GM18507 (cell line): ENCODE measurements at places on chromosomes 11 and 22.
A peak's percentile ranks its signal among the peaks of the same experiment; 100 is the strongest.

GRCh38 chr11:61954106-61954850, 4.1 kb downstream of the BEST1 start:
- DNase-seq, result no peak

DNA sequence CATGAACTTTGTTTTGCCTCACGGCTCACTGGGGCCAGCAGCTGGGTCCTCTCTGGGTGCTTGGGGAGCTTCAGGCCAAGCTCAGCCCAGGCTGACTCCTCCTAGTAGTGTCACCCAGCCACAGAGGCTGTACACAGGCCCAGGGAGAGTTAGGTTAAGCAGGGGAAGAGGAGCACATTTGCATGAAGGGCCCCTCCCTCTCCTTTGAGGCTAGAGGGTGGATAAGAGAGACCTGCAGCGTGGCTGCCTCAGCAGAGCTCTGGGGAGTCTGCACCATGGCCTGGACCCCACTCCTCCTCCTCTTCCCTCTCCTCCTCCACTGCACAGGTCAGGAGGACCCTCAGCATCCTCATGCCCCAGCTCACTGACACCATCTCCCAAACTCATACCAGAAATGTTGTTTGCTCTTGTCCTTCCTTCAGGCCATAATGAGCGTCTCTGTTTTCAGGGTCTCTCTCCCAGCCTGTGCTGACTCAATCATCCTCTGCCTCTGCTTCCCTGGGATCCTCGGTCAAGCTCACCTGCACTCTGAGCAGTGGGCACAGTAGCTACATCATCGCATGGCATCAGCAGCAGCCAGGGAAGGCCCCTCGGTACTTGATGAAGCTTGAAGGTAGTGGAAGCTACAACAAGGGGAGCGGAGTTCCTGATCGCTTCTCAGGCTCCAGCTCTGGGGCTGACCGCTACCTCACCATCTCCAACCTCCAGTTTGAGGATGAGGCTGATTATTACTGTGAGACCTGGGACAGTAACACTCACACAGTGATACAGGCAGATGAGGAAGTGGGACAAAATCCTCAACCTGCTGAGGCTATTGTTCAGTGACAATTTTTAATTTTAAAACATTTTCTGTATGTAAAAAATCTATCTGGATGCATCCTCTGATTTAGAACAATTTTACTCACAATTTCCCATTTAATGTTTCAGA, 82.4 kb upstream of the VPREB1 start:
- DNase-seq, result peak; percentile 39

GRCh38 chr11:44427432-44427831, 117.5 kb upstream of the ALX4 start:
- no peak for DNase-seq

DNA sequence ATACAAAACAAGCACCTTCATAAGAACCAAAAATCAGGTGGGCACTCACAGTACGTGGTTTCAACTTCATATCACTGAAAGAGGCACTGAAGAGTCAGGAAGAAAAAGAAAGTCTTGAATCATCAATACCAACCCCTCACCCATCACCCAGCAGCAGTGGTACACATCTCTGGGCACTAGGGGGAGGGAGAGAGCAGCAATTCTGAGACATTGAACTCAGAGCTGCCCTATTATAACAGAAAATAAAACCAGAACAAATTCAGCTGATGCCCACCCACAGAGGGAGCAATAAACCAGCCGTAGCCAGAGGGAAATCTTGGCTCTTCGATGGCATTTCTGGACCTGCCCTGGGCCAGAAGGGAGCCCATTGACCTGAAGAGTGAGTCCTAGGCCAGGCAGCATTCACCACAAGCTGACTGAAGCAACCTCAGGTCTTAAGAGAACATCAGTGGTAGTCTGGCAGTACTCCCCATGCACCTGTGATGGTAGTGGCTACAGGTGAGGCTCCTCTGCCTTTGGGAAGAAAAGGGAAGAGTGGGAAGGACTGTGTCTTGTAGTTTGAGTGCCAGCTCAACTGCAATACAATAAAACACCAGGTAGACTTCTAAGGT, 42.2 kb upstream of the FAM181B start:
- peak; percentile 11 for DNase-seq

DNA sequence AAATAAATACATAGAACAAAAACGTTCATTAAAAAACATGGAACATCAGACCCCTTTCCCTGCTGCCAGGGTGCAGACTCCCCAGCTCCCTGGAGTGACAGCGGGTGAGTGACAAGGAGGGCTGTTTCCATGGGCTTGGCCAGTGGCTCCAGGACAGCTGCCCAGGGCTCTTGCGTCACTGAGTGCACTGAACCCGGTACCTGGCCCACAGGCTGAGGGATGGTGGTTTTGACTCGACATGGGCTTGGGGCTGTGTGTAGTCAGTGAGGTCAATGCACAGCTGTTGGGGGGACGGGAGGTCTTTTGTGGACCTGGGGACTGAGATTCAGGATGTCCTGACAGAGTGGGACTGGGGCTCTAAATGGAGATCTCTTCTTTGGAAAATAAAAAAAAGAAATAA, 142.1 kb upstream of the B3GAT1 start:
- no peak for DNase-seq

GRCh38 chr11:69892986-69893555, 73.9 kb upstream of the FGF3 start:
- DNase-seq, result no peak

GRCh38 chr11:45275828-45276227, 10.3 kb downstream of the SYT13 start:
- no peak for DNase-seq

DNA sequence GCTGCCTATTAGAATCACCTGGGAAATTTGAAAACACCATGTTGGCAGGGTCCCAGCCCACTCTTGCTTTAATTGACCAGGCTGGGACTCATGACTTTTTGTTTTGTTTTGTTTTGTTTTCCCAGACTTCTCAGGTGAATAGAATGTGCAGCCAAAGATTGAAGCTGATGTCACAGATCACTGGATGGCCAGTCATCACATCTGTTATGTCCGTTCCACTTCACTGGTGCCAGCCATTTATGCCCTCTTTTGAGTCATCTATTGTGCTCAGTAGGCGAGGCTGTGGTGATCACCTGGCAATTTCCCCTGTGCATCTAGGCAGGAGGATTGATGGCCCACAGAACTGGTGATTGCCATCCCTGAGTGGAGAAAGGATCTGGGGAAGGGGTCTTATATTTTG, 297.3 kb downstream of the INSC start:
- no peak for DNase-seq
